ENCODE measurements at places on chromosomes 13 and 19. TPM values are rescaled to one million over a fixed set of nuclear protein-coding genes. Genes with fewer than 3 reads are reported as not detected.

GRCh38 chr13:44498502-44498901 is 77.6 kb downstream of the TSC22D1 start:
- no peak for DNase-seq

DNA sequence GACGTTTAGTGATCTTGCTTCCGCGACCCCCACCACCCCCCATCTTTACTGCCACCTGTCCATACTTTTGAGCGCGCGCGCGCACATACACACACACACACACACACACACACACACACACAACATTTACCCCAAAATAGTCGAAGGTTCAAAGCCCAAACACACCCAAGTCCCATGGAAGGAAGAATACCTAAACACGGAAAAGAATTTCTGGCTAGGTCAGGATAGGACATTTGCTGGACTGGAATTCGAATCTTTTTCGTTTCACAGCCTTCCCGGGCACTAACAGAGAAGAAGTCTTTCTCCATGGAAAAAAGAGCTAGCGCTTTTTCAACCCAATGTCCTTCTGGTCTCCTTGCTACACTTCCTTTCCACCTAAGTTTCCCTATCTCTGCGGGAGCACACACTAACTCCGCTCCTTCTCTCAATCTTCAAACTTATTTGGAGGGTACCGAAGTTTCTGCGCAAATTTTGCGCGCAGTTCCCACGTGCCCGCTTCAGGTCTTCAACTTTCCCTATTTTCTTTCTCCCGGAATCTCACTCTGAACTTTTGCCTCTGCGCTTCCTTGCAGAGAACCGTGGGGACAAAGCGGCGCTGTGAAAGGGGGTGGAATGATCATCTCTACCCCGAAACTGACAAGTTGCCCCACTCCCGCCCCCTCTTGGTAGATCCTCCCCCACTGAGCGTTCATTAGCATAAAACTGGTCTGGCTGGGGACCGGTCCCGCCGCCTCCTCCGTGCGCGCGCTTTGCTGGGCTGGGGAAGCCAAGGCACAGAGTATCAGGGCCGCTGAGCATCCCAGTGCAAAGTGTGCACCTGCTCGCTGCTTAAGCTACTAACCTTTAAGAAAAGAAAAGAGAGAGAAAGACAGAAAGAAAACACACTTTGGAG is 2.7 kb downstream of the DACH1 start:
- DNase-seq: peak; percentile 76

- peak; percentile 1 for DNase-seq
These were observed 195.0 kb upstream of the SLITRK1 start for GRCh38 chr13:84077271-84077670.

DNA sequence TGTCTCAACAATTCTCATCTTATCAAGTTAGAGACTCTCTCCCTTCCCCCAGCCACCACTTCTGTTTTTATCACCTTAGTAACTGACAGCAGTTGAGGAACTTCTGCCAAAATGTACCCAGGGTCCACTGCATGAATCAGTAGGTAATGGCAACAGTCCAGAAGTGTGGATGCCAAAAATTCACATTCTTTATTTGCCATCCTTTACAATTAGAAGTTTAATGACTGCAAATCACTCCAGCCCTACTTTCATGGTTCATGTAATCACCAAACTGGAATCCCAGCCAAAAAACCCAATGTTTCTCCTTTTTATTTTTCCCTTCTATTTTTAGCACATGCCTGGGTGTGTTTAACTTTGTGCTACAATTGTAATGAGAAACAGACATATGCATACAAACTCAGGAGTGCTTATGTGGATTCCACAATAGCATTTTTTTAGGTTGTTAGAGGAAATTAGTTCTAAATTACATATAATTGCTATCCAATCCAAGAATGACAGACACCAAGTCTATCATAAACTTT is 243.5 kb downstream of the RGCC start:
- DNase-seq: peak; percentile 54

DNA sequence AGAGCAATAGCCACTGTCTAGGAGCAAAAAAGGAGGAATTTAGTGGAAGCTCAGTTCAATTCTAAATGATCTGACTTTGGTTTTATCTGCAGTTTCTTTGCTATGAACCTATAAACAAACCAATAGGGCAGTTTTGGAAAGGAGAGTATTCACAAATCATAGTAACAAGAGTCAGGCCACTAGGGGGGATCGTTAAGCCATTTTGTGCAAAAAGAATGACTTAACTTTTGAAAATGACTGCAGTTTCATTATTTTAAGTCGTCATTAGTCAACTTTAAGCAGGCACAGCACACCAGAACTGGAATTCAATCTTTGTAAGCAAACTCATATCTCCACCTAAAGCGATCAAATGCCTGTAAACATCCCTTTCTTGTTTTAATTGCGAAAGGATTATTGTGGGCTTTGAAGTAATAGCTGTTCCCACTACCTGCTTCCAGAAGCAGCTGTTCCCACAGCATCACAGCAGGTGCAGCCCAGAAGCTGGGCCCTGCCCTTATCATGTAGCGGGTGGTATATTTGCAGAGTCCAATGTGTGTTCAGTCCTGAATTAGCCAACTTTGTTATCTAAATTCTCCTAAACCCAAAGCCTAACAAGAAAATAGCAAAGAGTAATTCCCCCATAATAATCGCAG is 51.5 kb downstream of the SOX21 start:
- DNase-seq: peak; percentile 49

- DNase-seq: no peak
These were observed 339.1 kb upstream of the SLC10A2 start for GRCh38 chr13:103405297-103405696.

- DNase-seq: no peak
These were observed 78.6 kb downstream of the SPACA7 start for GRCh38 chr13:112454648-112455334.

DNA sequence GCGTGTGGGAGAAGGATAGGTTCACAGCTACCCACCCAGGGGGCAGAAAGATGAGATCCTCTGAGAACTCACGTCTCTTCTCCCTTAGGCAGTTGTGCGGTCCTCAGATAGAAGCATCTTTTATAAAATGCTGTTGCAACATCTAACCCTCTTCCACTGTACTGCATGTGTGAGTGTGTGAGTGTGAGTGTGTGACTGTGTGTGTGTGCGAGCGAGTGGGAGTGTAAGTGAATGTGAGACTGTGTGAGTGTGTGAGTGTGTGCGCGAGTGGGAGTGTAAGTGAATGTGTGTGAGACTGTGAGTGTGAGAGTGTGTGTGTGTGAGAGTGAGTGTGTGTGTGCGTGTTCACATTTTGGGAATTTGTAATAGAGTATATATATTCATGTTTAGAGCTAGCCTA is 55.6 kb upstream of the F7 start:
- no peak for DNase-seq

DNA sequence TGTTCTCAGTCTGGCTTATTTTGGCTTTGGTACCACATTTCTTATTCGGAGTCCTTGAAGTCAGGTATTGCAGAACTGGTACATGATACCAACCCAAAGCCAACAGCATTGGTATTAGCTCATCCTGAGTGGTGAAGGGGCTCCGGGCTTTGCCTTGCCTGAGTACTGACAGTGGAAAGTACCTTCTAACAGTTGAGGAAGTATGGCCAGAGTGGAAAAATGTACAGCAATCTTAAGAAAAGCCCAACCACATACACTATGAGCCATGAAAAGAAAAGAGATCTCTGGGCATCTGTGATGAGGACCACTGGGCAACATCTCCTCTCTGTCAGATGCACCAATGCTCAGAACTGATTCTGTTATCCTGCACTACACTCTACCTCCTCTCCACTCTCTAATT is 8.3 kb downstream of the LCP1 start:
- no peak for DNase-seq

DNA sequence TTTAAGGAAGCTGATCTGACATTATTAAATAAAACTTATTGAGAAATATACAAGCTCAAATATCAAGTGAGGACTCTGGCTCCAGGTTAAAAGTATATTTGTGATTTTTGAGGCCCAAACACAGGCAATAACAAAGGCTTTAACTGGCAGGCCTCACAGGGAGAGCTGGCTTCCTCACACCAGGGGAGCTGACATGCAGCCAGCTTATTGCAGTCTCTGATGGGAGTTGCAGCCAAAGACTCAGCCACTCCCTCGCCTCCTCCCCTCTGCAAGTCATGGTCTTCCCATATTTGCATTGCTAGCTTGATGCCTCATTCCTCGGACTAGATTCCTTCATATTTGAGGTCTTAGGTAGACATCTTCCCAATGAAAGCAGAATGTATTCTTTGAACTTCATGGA is 647.1 kb upstream of the SLITRK6 start:
- DNase-seq: no peak

- DNase-seq: no peak
These were observed 824 bp downstream of the TSEN34 start for GRCh38 chr19:54191811-54192453.

GRCh38 chr19:54551293-54551692 is 22.3 kb upstream of the LILRA2 start:
- peak; percentile 11 for DNase-seq

GRCh38 chr13:32047793-32048192 is 16.2 kb downstream of the FRY start:
- no peak for DNase-seq

- no peak for DNase-seq
These were observed 17.7 kb downstream of the SIAH3 start for GRCh38 chr13:45833663-45834375.

DNA sequence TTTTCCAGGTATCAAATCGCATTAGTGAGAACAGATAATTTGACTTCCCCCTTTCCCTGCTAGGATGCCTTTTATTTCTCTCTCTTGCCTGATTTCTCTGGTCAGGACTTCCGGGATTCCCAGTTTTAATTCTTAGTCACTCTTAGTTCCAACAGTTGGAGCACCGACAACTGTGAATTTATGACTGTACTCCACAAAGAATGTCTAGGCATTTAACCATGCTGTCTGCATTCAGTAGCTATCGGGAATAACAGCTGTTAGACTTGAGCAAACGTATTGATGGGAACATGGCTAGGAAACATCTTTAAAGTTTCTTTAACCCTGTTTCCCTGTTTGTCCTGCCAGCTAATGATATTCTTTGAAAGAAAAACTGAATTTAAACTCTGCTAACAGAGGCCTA is 14.1 kb upstream of the SPACA7 start:
- no peak for DNase-seq

DNA sequence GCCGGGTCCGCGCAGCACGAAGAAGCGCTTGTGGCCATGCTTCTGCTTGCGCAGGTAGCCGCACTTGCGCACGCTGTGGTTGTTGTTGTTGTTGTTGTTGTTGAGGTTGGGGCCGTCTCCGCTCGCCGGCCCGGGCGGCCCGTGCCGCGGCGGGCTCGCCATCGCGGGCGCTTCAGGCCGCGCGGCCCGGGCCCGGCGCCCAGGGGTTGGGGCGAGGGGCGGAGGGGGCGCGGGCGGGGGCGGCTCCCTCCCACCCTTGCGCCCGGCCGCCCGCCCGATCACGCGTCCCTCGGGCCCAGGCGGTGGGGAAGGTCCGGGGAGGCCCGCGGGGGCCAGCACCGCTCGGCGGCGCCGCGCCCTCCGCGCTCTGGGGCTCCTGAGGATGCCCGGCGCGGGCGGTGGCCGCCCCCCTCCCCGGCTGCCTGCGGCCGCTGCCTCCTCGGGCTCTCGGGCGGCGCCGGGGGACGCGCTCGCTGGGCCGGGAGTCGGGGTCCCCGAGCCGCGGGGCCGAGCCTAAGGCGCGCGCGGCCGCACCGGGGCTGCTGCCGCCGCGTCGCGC is 412 bp downstream of the IRS2 start:
- DNase-seq: no peak

DNA sequence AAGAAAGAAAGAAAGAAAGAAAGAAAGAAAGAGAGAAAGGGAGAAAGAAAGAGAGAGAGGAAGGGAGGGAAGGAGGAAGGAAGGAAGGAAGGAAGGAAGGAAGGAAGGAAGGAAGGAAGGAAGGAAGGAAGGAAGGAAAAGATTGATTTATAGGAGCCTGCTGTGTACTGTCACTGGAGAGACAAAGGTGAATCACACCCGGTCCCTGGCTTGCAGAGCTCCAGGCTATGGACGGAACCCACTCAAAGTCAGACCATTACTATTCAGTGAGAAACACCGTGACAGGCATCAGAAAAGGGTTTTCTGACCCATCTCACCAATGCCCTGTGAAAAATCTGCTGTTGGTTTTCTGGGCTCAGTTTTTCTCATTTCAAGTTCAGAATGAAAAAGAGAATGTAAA is 7.3 kb upstream of the CEACAM6 start:
- DNase-seq: no peak

GRCh38 chr19:57103573-57104277 is 16.1 kb upstream of the USP29 start:
- DNase-seq: peak; percentile 87

DNA sequence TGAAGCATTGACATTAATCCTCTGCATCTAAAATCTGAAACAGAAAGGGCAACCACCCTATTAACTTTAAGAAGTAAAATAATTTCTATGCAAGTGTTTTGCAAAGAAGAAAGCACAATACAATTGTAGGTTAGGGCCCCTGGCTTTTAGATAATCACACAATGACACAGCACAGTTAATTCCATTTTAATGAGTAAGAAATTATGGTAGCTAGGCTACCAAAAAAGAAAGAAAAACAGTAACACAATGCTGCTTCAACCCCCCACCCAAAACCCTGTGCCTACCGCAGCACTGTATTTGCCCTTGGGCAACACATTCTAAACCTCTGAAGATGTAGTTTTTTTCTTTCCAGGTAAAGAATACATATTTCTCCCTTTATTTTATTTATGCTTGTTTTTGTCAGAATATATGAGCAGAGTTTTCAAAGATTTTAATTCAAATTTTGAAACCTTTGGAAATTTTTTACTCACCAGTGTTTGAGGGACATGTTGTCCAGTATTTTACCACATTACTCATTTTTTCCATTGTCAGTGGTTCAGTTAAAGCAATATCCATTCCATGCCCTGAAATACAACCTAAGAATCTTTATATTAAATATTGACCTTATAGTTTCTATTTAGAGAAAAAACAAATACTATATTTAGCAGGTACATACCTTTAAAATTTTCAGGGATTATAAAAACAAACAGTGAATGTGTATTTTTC is 21.1 kb downstream of the SOHLH2 start:
- DNase-seq: no peak

FFAR3 gene
- total RNA-seq: not detected

CEACAM20 gene
- not detected for total RNA-seq

ERICH4 gene
- not detected for total RNA-seq

F2RL3 gene
- total RNA-seq: 6.8 TPM

UPK1A gene
- not detected for total RNA-seq

IGFLR1 gene
- total RNA-seq: 9.0 TPM

STOML3 gene
- not detected for total RNA-seq

CEACAM5 gene
- 0.72 TPM for total RNA-seq

VSIG10L gene
- 0.29 TPM for total RNA-seq

TMPRSS9 gene
- not detected for total RNA-seq

SULT2A1 gene
- total RNA-seq: not detected

GAS6 gene
- total RNA-seq: 93.4 TPM

ZNF575 gene
- total RNA-seq: not detected

OR1I1 gene
- not detected for total RNA-seq
